ENCODE measurements at places on chromosomes 2 and 18.

DNA sequence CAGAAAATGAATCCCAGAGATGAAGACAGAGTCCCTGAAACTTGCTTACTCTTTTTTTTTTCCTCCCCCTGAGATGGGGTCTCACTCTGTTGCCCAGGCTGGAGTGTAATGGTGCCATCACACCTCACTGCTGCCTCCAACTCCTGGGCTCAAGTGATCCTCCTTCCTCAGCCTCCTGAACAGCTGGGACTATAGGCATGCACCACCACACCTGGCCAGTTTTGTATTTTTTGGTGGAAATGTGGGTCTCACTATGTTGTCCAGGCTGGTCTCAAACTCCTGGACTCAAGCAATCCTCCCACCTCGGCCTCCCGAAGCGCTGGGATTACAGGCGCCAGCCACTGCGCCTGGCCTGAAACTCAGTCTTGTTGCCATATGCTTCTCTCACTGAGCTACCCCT lies 27.8 kb downstream of the IGFBP2 start:
- no peak for DNase-seq

- DNase-seq: no peak
These were observed 5.5 kb upstream of the GPC1 start for GRCh38 chr2:240429872-240430491.

DNA sequence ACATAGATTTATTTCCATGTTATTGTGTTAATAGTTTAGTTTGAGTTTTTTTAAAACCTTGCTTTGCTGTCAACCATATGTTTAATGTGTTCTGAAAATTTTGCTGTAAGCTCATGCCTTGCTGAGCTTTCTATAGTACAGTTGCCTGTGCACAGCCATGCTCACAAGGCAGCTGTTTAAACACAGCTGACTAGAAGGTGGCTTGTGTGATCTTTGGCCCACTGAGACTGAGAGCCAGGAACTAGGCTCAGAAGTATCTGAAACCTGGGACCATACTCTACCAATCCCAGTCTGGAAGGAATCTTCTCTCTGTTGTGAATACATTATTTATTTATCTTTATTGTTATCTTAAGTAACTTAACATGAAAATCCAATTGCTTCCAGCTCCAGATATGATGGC lies 350.5 kb downstream of the KIAA1328 start:
- DNase-seq: no peak

DNA sequence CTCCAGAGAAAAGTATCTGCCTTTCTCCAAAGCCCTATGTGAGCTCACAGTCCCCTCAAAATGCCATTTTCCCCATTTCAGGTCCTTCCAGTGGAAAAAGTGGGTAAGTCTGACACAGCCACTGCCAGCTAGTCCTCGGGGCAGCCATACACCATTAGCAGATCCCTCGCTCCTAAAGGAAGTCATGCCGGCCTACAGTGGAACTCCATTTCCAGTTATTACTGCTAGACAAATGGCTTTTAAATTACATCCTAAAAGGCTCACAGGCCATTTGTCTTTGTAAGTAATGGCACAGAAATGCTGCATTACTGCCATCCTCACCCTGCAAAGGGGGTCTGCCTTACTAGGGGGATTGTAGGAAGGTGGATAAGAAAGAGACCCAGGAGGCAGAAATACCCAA lies 259.4 kb upstream of the SIX2 start:
- no peak for DNase-seq

DNA sequence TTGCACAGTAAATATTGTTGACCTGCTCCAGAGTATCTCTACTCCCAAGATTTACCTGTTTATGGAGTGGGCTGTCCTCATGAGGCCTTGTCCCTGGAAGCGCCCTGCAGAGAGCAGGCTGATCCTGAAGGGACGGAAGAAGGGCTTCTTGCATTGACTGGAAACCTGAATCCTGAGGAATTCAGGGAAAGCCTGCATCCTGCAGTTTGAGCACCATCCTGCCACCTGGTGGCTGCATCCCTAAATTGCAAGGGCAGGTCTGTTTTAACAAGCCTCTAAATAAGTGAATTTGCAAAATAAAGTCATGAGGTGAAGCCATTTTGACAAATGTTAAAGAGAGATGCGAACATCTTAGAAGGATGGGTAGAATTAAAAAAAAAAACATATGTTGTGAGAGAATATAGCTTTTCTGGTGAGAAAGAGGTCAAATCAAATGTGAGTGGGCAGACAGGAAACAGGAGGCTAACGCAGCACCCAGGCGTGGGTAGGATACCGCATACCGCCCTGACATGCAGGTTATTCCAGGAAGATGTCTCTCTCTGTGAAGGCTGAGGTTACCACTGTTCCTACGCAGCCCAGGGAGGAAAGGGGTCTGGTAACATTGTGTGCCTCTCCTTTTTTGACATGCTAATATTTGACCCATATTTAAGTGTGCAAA lies 754.9 kb downstream of the RNF144A start:
- DNase-seq: no peak

DNA sequence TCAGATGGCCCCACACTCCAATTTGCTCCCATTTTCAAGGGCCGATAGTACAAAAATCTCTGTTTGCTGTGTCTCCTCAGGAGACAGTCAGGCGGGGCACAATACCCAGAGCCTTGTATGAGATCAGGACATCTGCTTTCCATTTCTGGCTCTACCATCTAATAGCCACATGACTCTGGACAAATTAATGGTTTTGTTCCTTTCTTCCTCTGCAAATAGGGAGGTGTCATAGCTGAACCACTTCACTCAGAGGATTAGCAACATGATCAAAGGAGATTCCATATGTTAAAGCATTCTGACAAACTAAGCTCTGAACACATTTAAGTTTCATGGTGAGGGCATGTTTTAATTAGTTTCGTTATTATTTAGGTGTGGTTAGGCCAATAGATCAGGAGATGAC lies 602.1 kb upstream of the SYT4 start:
- DNase-seq: no peak

DNA sequence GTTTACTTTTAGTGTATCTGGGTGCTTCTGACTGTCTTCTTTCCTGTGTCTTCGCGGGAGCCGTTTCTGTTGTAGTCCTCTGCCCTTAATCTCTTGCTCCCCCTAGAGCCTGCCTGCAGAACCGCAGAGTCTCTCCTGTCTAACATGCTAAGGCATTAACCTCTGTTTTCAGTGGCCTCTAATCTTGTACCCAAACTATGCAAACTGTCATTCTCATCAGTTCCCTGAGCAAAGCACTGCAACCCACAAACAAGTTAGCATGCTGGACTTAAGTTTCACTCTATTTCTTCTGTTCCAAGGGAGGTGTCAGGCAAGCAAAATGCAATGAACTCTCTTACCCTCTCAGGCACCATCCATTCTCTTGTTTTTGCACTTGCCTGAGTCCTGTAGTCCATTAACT lies 138.4 kb downstream of the OTX1 start:
- DNase-seq: no peak

- DNase-seq: no peak
These were observed 171.6 kb downstream of the VAPA start for GRCh38 chr18:10085416-10085815.

GRCh38 chr2:68464651-68465050 lies 2.4 kb downstream of the FBXO48 start:
- DNase-seq: no peak

DNA sequence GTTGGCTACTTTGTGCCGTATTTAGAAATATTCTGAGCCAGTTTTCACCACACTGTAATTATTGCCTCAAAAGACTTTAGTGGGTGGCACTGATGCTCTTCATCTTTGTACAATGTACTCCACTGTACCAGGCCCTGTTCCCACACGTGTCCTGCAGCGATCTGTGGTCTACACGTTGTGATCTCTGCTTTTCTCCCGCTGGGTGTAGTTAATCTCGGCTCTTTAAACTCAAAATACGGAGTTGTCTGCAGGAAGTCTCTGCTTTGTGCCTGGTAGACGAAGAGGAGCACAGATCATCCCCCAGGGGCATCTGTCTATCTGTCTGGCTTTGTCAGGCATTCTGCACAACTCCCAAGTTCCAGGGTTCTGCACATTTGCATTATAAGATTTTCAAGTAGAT lies 12.1 kb upstream of the GREB1 start:
- no peak for DNase-seq

GRCh38 chr2:97728091-97728731 lies 14.8 kb downstream of the ZAP70 start:
- DNase-seq: no peak

DNA sequence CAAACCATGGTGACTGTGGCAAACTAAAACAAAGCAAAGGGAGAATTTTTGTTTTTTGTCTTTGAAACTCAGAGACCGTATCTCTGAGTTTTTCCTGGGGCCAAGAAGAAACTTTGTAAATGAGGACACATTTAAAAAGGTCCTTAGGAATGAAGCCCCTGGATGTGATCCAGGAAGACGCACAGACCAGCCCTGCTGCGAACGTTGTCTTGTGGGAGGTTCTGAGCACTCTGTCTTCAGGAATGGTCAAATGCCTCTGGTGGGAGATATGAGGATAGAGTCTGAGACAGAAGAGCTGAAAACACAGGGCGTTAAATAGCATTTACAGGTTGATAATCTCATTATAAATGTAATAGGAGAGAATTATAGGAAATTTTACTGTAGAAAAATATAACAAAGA lies 893.5 kb upstream of the KLHL29 start:
- no peak for DNase-seq

GRCh38 chr2:150617351-150617978 lies 130.0 kb upstream of the RND3 start:
- DNase-seq: no peak

- DNase-seq: no peak
These were observed 145.7 kb upstream of the CDH19 start for GRCh38 chr18:66749481-66750035.

Measured in right atrium auricular region (tissue), 2 donors.